ENCODE measurements at places on chromosomes 1 and 21.

DNA sequence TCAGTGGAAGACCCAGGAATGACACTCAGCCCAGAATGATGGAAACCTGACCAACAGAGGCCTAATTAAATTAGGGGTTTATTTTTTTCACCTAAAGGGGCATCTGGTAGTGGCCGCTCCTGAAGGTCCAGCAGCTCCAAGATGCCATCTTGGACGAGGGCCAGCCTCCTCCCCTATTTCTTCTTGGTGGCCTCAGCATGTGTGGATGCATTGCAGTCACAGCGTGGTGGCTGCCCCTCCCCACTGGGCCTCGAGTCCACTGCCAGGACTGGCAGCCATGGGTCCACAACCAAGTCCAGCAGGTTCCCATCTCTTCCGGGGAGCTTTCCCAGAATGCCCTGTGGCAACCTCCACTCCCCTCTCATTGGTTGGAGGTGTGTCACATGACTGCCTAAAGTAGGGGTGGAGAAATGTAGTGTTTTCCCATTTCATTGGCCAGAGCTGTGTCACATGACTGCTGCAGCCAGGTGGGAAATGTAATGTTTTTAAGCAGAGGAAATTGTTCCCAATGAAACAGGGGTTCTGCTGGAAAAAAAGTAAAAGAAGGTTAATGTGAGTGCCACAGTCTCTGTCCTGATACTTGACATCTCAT lies 628.2 kb downstream of the PTPRU start:
- DNase-seq: no peak

DNA sequence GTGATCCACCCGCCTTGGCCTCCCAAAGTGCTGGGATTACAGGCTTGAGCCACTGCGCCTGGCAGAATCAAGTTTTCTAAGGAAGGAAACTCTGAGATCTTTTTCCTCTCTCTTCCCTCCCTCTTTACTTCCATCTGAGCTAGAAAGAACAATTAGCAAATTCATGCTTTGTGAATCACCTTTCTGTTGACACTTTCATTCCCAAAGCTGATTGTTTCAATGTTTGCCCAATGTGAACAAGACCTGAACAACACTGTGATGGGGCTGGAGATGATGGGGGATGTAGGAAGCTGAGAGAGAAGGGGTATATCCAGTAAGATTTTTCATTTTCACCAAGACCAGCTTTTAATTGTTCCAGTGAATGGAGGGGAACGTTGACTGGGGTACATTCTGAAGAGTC lies 5.7 kb upstream of the TENT5B start:
- no peak for DNase-seq

DNA sequence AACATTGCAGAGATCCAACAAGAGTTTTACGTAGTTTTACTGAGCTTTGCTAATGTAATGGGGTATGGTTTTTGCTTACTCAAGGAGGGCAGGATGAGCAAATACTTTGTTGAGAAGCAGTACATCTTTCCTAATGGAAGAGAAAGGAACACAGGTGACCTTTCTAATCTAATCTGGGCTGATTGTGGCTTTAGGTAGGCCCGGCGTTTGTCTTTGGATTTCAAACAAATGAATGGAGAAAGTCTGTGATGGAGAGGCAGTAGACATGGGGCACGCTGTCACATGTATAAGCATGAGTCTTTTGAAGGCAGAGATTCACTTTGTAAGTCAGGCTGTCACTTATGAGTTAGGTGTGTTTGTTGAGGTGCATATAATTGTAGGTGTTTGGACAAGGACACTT lies 1.7 kb downstream of the PLEKHM2 start:
- DNase-seq: no peak

DNA sequence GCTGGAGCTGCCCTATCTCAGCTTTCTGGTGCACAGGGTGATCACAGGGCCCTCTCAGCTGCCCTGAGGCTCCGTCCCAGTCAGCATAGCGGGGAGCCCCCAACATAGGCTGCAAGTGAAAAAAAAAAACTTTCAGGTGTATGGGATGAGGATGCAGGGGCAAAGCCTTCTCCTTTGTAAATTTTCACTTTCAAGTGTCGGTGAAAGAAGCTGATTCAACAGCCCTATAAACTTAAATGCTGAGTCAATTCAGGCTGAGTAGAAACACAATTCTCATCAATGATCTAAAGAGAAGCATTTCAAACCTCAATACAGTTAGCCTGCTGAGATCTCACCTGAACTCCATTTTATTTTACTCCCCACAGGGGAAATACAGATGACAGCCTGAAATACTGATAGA lies 171.2 kb downstream of the SEC16B start:
- DNase-seq: no peak

GRCh38 chr1:42479621-42480020 lies 16.5 kb downstream of the CCDC30 start:
- no peak for DNase-seq

GRCh38 chr1:97451944-97452343 lies 468.9 kb downstream of the DPYD start:
- DNase-seq: no peak

GRCh38 chr1:114540272-114540671 lies 29.3 kb upstream of the TRIM33 start:
- DNase-seq: no peak

All from NCI-H1105 (cell line).